Tibial nerve (tissue), 4 donors: ENCODE measurements at places on chromosomes 7 and 10. TPM values are rescaled to one million over a fixed set of nuclear protein-coding genes. Genes with fewer than 3 reads are reported as not detected.

- H3K36me3 ChIP-seq: no peaks in the 10 kb centered on the region
- no peaks in the 10 kb centered on the region for H3K4me1 ChIP-seq
- no peak overlapping the region for H3K27ac ChIP-seq
- H3K4me3 ChIP-seq: no peak overlapping the region
- DNase-seq: no peak
Observed at GRCh38 chr7:1105189-1105588, 17.3 kb downstream of the GPER1 start.

The UNCX gene
- total RNA-seq: not detected

The SUMF2 gene
- total RNA-seq: 99.4 TPM

DNA sequence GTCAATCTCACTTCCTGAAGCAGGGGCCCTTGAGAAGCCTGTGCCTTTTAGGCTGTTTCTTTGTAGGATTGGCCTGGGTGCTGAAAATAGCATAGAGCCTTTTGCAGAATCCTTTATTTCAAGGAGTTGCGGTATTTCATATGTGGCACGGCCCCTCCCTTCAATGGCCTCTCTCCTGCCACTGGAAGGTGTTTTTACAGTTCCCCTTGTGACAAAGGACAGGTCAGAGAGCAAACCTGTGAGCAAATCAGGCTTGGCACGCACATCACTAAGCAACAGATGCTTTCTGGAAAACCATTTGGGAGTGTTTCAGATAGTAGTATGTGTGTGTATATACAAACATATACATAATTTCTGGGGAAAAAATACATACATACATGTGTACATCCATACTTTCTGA, 388.6 kb upstream of the C7orf33 start:
- H3K36me3 ChIP-seq: no peaks in the 10 kb centered on the region
- no peak overlapping the region for H3K27ac ChIP-seq
- H3K4me1 ChIP-seq: no peaks in the 10 kb centered on the region
- no peak for DNase-seq

The CHN2 gene
- 9.8 TPM for total RNA-seq

GRCh38 chr7:55020466-55020871, 1.7 kb downstream of the EGFR start:
- no peaks in the 10 kb centered on the region for H3K4me1 ChIP-seq
- peak overlapping the region; percentile 67 for H3K4me3 ChIP-seq
- no peaks in the 10 kb centered on the region for H3K36me3 ChIP-seq
- H3K27ac ChIP-seq: peak overlapping the region; percentile 97

The DYDC2 gene
- total RNA-seq: not detected

GRCh38 chr7:128763541-128763940, 12.1 kb downstream of the OPN1SW start:
- H3K4me1 ChIP-seq: no peaks in the 10 kb centered on the region
- peaks cover 2% of the 10 kb centered on the region for H3K36me3 ChIP-seq
- H3K27me3 ChIP-seq: no peaks in the 10 kb centered on the region
- H3K4me3 ChIP-seq: no peak overlapping the region

The SERPINE1 gene
- total RNA-seq: 5.7 TPM

The NCF1 gene
- 4.5 TPM for total RNA-seq

DNA sequence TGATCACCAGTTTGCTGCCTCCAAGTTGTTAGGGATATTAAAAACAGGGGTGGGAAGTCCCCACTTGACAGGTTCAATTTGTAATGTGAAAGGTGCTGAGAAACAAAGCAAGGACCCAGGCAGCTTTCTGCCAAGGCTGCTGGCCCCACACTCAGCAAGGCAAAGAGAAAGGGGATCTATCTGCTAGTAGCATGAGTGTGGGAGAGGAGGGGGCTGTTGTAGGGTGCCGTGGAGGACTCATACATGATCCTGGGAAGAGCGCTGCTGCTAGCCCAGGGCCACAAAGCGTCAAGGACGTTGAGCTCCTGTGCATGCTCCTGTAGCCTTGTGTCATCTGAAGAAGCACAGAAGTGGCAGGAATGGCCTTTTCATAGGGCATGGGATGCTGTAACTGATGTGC, 96.5 kb upstream of the INSYN2A start:
- no peak overlapping the region for H3K4me3 ChIP-seq
- no peak for DNase-seq
- H3K27me3 ChIP-seq: no peaks in the 10 kb centered on the region
- no peaks in the 10 kb centered on the region for H3K4me1 ChIP-seq
- H3K36me3 ChIP-seq: peaks cover 43% of the 10 kb centered on the region

DNA sequence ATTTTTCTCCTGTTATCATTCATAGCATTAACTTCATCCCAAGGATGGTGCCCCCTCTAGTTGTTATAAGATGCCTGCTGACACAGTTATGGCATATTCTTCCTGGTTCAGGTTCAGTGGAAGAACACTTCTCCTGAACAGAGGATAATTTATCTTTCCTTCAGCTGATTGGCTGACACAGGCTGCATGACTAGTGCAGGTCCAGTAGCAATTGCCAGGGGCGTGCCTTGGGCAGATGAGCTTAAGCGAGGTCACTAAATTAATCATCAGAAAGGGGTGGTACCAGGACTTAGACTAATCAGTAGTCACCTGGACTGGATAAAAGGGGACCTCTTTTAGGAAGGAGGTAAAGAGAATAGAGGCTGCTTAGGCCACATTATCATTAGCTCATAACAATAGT, 42.3 kb downstream of the BZW2 start:
- no peaks in the 10 kb centered on the region for H3K27me3 ChIP-seq
- DNase-seq: no peak
- H3K4me3 ChIP-seq: no peak overlapping the region
- no peak overlapping the region for H3K27ac ChIP-seq

DNA sequence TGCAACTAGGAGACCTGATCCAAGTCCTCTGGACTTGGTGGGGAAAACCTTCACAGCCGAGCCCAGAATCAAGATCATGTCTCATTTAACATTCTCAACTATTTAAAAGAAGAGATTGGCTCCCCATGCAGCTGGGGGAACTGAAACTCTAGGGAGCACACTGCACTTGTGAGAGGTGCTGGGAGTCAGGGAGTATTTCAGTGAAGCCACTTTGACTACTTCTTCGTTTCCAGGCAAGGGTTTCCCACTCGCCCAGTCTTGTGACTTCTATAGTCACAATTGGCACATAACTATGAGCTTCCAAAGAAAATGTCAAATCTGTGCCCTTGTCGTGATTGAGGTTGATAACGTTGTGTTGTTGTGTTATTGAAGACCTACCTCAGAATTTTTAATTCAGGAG, 62.9 kb downstream of the AKR1B1 start:
- no peaks in the 10 kb centered on the region for H3K4me1 ChIP-seq
- DNase-seq: no peak
- H3K27me3 ChIP-seq: no peaks in the 10 kb centered on the region

The C10orf105 gene
- total RNA-seq: 0.22 TPM
